ENCODE measurements at places on chromosomes 11 and 22.

DNA sequence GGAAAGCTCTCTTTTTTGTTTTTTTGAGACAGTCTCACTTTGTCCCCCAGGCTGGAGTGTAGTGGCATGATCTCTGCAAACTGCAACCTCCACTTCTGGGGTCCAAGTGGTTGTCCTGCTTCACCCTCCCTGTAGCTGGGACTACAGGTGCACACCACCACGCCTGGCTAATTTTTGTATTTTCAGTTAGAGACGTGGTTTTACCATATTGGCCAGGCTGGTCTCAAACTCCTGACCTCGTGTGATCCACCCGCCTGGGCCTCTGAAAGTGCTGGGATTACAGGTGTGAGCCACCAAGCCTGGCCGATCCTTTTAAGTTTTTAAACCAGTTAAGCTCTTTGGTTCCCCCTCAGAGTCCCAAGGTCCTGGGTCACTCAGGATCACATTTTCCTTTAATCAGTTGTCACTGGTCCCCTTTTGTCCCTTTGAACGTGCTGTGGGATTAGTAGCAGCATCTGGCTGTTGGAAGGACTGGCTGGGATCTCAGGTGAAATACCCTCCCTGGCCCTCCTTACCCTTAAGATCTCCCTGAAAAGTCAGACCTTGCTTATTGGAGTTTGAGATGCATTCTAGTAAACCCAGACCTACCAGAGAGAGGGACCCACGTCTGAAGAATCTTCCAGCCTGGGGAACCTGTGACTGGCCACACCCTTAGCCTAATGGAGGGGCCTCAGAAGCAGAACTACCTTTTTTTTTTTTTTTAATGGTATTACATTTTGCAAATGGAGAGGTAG, 8.1 kb downstream of the MALAT1 start:
- no peak for DNase-seq

DNA sequence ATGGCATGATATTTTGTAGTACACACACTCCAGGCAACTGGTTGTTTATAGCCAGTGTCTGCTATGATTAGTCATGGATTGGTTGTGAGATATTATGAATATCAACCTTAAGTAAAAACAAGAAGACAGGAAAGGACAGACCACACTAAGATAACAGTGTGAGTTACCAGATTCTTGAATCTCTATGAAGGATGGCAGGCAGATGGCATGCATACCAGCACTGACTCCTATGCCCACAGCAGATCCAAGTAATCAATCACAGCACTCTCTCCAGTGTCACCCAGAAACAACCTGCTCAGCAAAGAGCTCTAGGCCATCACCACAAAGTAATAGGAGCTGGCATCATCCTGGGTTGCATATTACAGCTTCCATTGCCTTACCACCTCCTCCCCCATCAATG, 116.6 kb downstream of the GALNT18 start:
- no peak for DNase-seq

DNA sequence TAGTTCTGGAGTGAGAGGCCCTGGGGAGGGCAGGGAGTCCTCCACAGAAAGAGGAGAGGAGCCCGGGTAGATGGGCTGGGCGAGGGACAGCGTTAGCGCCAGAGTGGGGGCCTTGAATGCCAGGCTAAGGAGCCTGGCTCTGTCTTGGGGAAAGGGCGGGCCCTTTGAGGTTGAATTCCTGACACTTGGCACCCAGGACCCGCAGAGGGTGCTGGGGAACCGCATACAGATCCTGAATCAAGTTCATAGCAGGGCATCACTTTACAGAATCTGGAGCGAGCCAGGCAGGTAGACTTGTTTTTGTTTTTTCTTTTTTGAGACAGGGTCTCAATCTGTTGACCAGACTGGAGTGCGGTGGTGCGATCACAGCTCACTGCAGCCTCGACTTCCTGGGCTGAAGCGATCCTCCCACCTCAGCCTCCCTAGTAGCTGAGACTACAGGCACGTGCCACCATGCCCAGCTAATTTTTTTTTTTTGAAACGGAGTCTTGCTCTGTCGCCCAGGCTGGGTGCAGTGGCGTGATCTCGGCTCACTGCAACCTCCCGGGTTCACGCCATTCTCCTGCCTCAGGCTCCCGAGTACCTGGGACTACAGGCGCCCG, 6.1 kb downstream of the CARNS1 start:
- no peak for DNase-seq

GRCh38 chr11:119031912-119032280, 1.2 kb upstream of the SLC37A4 start:
- no peak for DNase-seq

DNA sequence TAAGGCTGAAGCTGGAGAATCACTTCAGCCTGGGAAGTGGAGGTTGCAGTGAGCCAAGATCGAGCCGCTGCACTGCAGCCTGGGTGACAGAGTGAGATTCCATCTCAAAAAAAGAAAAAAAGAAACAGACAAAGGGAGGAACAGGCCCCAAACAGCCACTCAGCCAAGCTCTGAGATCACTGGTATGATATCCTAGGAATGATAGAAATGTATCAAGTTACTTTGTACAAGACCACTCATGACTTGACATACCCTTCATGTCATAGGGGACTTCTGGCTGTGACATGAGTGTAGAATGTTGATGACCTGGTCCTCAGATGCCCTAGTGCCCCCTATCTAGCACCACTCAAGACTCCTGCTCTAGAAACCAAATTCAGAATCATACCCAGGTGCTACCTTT, 216.5 kb downstream of the NAV2 start:
- DNase-seq = no peak

DNA sequence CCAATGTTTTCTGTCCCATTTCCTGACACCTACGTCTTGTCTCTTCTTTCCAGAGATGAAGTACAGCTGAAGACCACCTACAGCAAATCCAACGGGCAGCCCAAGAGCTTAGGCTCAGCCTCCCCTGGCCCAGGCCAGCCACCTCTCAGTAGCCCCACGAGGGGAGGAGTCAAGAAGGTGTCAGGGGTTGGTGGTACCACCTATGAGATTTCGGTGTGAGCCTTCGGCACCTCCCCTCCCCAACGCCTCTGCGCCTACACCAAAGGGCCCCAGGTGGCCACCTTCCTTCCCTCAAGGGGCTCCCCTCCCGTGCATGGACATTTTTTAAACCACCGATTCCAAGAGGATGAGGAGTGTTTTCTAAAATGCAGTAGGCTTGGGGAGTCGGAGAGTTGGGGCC, 12.2 kb downstream of the MED19 start:
- DNase-seq = no peak

- DNase-seq = no peak
Measured at GRCh38 chr11:44300844-44301563, 8.9 kb downstream of the ALX4 start.

- no peak for DNase-seq
Measured at GRCh38 chr11:64629103-64629502, 38.1 kb downstream of the SLC22A12 start.

DNA sequence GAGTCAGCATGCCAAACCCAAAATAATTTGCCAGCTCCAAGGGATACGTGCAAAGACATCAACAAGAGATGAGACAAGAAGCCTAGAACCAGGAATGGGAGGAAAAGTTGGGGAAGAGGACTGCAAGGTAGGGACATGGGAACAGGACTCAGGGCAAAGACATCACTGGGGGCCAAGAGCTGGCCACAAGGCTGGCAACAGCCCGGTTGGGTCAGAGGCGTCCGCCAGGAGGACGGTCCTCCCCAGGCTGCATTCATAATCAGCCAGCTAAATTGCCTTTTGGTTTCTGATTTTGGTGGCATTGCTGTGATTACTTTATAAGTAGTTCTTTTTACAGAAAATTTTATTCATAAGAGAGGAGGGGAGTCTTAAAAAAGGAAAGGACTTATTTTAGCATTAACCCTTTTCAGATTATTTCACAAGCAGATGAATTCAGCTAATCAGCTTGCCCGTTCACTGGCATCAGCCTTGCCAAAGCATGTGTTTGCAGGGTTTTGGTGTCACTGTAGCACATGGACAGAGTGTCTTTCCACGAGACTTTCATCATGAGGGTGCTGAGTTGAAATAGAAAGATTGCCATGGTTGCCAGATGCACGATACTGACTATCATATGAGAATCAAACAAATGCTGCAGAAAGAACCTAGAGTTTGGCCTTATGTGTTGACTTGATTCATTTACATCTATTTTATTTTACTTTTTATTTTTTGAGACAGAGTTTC, 23.2 kb upstream of the NAV2 start:
- DNase-seq = no peak
